ENCODE measurements at places on chromosomes 11 and 22.

GRCh38 chr11:44162004-44162403, 66.5 kb downstream of the EXT2 start:
- DNase-seq: no peak

GRCh38 chr11:13026722-13027121, 17.6 kb downstream of the RASSF10 start:
- no peak for DNase-seq

DNA sequence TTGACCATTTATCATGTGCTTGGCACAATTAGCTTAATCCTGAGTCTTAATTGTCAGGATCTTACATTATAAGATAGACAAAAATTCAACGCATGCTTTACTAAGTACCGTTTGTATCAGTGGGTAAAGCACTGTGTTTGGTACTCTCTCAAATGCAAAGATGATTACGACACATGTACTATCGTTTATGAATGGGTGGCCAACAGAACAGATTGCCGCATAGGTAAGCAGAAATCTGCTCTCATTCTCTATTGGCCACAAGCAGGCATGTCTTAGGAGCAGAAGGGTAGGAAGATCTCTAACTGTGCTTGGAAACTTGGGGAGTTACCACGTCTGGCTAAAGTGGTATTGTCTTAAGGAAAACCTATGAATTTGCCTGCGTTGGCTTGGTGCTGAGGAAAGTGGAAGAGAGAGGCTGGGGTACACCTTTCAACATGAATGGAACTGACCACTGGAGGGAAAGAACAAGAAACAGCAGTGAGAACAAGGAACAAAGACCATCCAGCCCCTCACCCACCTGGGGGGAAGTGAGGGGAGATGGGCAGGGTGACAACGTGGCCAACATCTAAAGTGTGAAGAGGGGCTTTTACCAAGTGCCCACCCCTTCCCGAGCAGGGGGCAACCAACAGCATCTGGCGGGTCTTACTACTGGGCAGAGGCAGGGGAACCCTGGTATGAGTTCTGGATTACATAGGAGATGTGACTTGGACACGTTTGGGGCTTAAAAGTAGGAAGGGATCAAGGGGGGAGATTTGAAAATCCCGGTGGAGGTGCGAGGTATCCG, 1.0 kb upstream of the TUBA8 start:
- DNase-seq: peak; percentile 58

- DNase-seq: no peak
Observed at GRCh38 chr22:30695351-30695851, 727 bp downstream of the OSBP2 start.

DNA sequence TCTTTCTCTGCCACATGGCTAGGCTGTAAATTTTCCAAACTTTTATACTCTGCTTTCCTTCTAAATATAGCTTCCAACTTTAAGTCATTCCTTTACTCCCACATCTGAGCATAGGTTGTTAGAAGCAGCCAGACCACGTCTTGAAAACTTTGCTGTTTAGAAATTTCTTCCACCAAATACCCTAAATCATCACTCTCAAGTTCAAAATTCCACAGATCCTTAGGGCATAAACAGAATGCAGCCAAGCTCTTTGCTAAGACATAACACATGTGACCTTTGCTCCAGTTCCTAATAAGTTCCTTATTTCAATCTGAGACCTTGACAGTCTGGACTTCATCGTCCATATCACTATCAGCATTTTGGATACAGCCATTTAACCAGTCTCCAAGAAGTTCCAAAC, 749.9 kb downstream of the METTL15 start:
- no peak for DNase-seq

DNA sequence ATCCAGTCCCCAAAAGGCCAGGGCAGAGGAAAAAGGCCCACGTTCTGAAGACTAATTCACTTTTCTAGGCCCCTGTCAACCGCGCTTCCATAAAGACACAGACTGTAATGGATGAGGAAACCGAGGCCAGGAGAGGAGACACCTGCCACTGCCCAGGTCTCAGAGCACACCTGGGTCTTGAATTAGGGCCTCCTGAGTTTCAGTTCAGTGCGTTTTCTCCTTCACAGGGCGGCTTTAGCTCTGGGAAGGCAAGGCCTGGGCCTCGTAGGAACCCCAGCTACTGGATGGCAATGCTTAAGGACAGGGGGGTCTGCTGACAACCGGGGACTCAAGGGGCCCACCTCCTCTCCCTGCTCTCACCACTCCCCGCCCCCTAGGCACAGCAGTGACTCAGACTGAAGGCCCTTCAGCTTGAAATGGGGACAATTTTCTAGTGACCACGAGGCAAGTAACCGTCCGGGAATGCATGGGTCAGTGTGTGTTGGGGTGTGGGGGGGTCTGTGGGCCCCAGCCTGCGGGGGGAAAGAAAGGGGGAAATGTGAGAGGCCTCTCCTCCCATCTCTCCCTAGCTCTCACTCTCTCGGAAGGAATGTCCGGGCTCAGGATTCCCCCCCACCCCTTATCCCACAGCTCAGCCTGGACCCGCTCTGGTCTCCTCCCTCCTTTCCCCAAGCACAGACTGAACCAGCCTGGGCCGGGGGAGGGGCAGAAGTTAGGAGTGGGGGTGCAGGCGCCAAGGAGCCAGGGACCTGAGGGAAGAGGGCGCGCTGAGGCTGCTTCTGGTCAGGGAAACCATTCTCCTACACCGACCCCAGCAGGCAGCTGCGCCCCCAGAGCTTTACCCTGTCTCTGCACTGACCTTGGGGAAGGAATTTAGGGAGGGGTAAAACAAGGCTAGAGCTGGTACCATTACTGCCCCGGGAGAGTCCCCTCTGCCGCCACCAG, 17.2 kb downstream of the CREB3L1 start:
- DNase-seq: no peak
